ENCODE measurements at places on chromosomes 6 and 20.
A peak's percentile ranks its signal among the peaks of the same experiment; 100 is the strongest.

- DNase-seq = no peak
These were observed 77.1 kb downstream of the SOD2 start for GRCh38 chr6:159615918-159616317.

GRCh38 chr20:47235111-47235510 lies 121.4 kb downstream of the ZMYND8 start:
- DNase-seq = no peak

- DNase-seq = peak; percentile 26
These were observed 13.5 kb downstream of the EYA4 start for GRCh38 chr6:133254552-133255228.

DNA sequence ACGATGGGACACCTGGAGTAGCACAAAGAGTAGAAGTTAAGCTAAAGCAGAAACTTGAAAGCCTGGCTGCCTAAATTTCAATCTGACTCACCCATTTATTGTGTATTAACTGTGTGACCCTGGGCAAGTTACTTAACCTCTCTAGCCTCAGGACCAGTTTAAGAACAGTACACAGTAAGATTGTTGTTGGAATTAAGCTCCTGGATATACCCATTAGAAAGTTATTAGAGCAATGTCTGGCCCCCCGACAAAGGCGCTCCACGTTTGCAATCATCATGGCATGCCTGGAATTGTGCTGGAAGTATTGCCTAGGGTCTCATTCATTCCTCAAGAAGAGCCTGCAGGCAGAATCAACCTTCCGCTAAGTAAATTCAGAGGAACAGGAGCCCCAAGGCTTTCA lies 1.4 kb downstream of the SDC4 start:
- DNase-seq = no peak

DNA sequence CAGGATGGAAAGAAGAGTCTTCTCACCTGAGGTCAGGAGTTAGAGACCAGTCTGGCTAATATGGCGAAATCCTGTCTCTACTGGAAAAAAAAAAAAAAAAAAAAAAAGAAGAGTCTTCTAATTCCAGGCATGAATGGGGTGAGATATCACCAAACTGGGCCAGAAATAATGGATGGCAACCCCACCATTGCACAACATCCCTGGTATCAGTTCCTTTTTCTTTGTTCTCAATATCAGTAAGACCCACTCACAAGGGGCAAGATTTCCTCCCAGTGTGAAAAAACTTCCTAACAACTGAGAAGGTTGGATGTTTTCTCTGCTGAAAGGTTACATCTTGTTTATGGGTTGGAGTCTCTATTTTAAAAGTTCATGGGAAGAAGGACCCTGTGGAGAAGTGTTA lies 23.6 kb upstream of the NR2E1 start:
- DNase-seq = no peak

DNA sequence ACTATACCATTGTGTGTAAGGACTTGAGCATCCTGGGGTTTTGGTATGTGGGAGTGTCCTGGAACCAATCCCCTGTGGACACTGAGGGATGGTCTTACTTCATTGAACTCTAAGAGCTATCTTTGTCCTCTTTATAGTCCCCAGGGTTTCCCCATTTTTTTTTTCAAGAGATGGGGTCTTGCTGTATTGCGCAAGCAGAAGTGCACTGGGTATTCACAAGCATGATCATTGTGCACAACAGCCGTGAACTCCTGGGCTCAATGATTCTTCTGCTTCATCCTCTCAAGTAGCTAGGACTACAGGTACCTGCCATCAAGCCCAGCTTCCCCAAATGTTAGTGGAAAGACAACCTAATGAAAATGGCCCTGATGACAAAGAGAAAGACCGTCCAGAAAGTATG lies 2.2 kb upstream of the ASCC3 start:
- no peak for DNase-seq

- no peak for DNase-seq
These were observed 136.7 kb upstream of the EEF1E1 start for GRCh38 chr6:8238773-8239683.

DNA sequence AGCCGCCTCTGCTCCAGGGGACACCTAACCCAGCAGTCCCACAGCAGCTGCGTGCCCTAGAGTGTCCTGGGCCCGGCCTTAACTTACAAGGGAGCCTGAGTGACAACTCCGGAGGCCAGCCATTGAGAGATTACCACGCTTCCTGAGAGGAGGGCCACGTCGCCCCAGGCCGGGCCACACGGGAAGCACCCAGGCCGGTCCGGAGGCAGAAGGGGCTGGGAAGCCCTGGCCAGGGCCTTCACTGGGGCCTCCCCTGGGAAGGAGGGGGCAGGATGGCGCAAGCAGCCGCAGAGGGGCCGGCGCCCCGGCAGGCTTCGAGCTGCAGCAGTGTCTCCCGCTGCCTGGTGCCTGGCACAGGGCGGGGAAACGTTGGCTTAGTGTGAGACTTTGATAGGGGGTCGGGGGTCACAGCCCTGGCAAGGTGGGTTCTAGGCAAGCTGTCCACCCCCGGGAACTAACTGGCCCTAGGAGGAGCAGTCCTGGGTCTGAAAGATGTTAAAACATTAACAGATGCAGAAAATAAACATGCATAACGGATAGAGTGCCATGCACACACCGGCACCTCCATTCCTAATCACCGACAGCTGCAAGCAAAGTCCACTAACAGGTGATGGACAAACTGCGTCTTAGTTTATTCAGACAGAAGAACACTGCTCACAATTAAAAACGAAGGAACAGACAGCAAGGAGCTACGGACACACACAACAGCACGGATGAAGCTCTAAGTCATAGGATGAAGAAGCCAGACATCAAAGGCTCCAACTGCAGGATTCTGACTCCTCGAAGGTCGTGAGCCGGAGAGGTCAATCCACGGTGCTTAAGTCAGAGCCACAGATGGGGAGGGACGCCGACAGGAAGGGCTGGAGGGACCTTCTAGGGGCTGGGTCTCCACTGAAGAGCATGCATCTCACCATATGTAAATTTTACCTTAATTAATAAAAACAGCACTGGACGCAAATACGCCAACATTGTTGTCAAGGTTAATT lies 17.4 kb downstream of the CHRNA4 start:
- no peak for DNase-seq

DNA sequence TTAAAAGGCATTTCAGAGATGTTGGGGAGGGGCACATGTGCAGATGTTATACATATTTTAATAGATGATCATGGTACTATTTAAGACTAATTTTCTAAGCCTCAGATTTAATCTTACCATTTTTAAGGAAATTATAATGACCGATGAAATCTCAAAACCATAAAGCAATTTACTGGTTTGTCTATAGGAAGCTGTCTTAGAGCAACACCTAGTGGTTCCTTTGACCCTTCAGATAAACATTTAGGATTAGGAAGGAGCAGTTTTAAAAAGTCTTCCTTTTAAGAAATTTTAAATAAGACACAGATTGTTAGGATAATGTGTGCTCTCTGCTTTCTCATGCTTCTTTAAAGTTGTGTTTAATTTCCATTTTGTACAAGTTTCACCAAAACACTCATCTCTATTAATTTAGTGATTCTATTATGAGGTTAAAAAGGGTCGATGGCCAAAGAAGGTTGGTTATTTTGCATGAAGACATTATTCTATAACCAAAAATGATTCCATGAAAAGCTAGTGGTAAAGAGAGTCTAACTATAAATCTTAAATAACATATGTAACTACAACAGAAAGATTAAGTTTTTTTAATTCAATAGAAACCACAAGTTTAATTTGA lies 376.4 kb downstream of the HACE1 start:
- DNase-seq = no peak

DNA sequence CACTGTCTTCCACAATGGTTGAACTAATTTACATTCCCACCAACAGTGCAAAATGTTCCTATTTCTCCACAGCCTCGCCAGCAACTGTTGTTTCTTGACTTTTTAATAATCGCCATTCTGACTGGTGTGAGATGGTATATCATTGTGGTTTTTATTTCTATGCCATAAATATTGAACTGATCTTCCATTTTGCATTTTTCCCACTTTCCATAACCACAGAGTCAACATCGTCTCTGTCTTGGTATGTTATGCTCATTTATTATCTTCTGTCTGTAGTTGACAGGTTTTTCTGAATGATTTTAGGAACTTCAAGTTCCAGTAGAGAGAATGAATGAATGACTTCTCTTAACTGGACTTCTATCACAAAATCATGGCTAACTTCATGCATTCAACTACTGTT lies 259.8 kb downstream of the UST start:
- DNase-seq = no peak

DNA sequence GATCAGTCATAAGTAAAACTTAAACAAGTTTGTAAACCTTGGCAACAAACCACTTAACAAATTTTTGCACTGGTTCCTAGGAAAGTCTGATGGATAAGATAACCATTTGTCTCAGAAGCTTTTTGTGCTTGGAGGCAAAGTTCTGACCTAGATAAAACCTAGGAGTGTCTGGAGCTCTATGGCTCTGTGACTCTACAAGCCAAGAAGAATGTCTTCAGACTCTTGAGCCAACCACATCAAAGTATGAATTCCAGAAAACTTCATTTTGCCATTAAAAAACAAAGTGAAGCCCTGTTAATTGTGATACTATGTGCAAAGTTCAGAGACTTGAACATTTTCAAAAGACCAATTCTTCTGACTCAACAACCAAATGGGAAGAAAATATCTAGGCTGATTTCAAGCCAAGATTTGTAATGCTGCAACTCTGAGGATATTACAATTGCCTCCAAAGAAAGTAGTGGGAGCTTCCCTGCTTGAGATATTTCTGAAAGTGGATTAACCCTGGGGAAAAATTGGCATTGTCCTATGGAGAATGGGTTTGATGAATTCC lies 158.1 kb upstream of the FOXQ1 start:
- no peak for DNase-seq

All from GM03348 (cell line).